MCF 10A (cell line): ENCODE measurements at places on chromosomes 4 and X.

DNA sequence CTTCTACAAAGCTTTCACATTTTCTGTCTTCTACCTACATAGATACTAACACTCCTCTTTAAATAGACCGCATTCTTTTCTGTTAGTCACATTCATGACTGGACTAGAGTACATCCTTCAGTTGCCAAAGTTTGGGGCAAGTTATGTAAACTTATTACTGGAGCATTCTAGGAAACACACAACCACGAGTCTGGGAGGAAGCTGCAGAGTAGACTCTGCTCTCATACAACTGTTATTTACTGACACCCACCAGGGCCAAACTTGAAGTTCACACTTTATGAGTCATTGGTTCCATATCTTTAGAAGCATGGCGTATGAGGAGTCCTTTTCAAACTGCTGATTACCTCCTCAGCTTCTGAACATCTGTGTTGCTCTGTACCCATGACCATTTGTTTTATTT lies 87.0 kb downstream of the RNF150 start:
- no peaks in the 10 kb centered on the region for H3K36me3 ChIP-seq
- H3K27me3 ChIP-seq: no peaks in the 10 kb centered on the region
- H3K27ac ChIP-seq: no peak overlapping the region
- DNase-seq: peak; percentile 82
- no peak overlapping the region for H3K4me3 ChIP-seq

GRCh38 chrX:55342533-55343501 lies 78.1 kb upstream of the PAGE3 start:
- no peaks in the 10 kb centered on the region for H3K4me1 ChIP-seq
- H3K36me3 ChIP-seq: no peaks in the 10 kb centered on the region

GRCh38 chr4:138242076-138242833 lies at the start of gene SLC7A11:
Gene SLC7A11 (minus strand): TSS chr4:138242349. CDS start chr4:138242069, 280 bp downstream.
- peak within 1 kb of the TSS; percentile 91 for H3K27ac ChIP-seq
- peaks cover 5% of the 10 kb centered on the region for H3K36me3 ChIP-seq
- H3K4me3 ChIP-seq: peak within 1 kb of the TSS; percentile 97

DNA sequence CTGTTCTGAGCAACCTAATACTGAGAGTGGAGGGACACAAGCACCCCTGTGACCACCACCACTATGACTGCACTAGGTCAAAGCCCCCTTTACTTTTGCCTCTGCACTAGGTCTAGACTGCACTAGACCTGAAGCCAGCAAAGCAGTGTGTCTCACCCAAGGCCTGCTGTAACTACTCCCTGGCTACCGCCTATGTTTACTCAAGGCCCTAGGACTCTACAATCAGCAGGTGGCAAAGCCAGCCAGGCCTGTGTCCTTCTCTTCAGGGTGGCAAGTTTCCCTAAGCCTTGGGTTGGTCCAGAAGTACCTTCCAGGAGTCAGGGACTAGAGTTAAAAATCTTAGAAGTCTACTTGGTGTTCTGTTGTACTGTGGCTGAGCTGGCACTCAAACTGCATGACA lies 15.9 kb downstream of the RAB33B start:
- H3K27me3 ChIP-seq: no peaks in the 10 kb centered on the region
- no peaks in the 10 kb centered on the region for H3K4me1 ChIP-seq
- H3K27ac ChIP-seq: peak overlapping the region; percentile 32
- no peak for DNase-seq

GRCh38 chr4:180538384-180539057 lies 1704.7 kb upstream of the TENM3 start:
- H3K27me3 ChIP-seq: peaks cover 13% of the 10 kb centered on the region
- no peak overlapping the region for H3K4me3 ChIP-seq
- DNase-seq: no peak
- no peaks in the 10 kb centered on the region for H3K36me3 ChIP-seq
- H3K27ac ChIP-seq: no peak overlapping the region

GRCh38 chrX:71515038-71515396 lies 17.9 kb upstream of the OGT start:
- H3K4me1 ChIP-seq: peaks cover 6% of the 10 kb centered on the region
- peaks cover 22% of the 10 kb centered on the region for H3K27me3 ChIP-seq
- no peak for DNase-seq
- no peak overlapping the region for H3K4me3 ChIP-seq
- no peaks in the 10 kb centered on the region for H3K36me3 ChIP-seq
